HT1080 (cell line): ENCODE measurements at places on chromosomes 2 and 18.

- DNase-seq: no peak
Measured at GRCh38 chr2:46845542-46846486, 69.8 kb downstream of the MCFD2 start.

- DNase-seq: no peak
Measured at GRCh38 chr2:238861766-238862315, 14.0 kb downstream of the TWIST2 start.

DNA sequence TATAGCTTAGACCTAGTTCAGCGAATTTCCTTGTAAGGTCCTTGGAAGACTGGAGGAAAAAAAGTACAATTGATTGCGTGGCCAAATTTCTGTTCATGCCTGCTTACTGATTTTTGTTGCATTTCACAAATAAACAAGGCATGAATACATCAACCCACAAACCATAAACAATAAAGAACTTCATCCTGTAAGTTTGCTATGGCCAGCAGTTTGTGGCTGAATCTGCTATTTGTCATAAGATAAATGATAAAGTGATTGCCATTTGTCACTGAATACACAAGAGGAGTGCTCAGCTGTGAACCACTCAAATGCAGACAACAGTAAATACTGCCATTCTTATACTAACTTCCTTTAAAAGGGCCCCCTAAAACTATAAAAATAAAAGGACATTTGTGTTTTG, 259.5 kb downstream of the CCDC178 start:
- no peak for DNase-seq

DNA sequence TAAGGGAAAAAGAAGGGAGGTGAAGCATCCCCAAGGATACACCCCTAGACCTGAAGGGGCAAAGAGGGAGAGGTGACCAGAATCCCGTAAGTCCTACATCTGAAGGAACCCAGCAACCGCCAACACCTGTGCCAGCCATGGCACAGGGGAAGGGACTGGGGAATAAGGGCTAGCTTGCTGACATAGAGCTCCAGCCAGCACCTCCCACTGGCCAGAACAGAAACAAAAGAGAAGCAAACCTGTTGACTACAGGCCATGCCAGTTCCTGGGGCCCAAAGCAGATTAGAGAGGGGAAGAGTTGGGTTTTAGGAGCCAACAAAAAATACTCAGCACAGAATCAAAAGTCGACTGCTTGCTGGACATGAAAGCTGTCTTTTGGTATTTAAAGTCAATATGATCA, 244.6 kb downstream of the SUCLG1 start:
- no peak for DNase-seq

- DNase-seq: no peak
Measured at GRCh38 chr18:22001912-22002487, 167.4 kb upstream of the GATA6 start.

GRCh38 chr2:130806370-130806769, 30.3 kb upstream of the ARHGEF4 start:
- no peak for DNase-seq

DNA sequence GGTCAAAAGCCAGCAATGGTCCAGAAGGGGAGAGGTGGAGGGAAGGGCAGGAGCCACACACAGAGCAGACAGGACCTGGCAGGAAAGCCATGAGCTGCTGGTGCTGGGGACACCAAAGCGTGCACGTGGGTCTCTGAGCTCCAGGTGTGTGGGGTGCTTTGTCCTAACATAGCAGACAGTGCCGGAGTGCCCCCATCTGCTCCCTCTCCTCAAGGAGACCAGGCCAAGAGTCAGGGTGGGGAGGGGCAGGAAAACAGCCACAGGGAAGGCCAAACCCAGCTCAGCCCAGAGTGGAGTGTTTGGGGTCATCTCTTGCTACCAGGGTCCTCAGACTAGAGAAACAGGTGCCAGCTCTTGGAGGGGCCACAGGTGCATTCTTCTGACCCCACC, 4.2 kb upstream of the GPC1 start:
- no peak for DNase-seq

- no peak for DNase-seq
Measured at GRCh38 chr2:182887753-182888415, 21.4 kb upstream of the FRZB start.

- peak; percentile 48 for DNase-seq
Measured at GRCh38 chr18:5463390-5463789, 80.4 kb downstream of the EPB41L3 start.

DNA sequence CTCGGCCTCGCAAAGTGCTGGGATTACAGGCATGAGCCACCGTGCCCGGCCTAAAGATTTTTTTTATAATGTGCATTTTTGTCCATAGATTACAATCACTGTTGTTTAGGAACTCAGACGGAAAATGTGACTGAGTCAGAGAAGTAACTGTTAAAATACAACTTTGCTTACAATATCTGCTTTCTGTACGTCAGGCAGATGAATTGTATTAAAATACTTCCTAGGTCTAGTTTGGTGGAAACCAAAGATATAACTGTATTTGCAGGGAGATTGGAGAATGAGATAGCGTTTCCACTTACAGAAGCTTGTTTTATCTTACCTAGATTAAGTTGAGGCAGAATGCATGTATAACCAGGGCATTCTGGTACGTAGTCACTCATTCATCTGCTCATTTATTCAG, 36.7 kb downstream of the ASAP2 start:
- no peak for DNase-seq

DNA sequence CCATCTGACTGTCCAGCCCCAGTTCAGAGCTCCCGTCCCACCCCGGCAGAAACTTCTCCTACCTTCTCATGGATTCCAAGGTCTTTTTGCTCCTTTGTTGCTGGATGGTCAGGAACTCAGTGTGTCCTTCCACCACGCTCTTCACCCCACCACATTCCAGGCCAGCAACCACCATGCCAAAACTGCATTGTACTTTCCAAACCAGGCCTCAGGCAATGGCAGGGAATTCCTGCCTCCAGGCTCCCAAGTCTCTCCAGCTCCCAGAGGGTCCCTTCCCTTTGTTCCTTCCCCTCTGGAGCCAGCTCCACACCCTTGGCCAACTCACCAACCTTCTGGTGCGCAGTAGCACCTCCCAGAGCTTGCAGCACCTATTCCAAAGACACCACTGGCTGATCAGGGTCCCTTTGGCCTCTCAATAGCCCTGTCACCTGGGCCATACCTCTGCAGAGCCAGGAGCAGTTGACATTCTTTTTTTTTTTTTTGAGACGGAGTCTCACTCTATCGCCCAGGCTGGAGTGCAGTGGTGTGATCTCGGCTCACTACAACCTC, 8.1 kb downstream of the CHMP1B start:
- DNase-seq: peak; percentile 17

- DNase-seq: no peak
Measured at GRCh38 chr2:215430528-215431187, 5.2 kb downstream of the FN1 start.

- DNase-seq: no peak
Measured at GRCh38 chr2:56473524-56473923, 289.7 kb downstream of the CCDC85A start.

DNA sequence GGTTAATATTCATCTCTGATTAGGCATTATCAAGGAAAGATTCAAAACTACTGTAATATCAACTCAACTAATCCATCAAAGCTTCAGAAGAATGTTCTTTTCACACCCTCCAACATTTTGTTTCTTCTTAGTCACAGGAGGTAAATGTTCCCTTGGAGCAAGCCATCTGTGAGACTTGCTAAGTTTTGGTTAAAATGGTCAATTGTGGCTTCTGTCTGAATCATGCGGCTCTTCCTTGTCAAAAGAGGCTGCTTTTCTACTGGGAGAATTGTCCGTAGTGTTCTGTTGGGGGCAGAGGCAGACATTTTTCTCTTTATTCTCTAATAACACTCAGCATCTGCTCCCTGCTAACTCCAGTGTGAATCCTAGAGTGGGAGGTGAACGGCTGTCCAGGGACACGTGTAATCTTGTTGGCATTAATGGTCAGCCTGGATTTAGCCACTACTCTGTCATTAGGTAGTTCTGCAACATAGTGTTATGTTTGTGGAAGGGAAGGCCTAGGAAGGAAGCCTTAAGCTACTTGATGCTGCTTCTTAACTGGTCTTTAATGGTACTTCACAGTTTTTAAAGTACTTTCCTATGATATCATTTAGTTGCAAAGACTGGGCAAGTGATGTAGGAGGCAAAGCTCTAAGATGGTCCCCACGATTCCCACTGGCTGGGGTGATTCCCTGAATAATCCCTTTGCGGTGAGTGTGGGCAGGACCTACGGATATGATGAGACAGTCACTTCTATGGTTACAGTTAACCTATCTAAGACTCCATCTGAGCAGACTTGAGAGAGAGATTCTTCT, 22.6 kb upstream of the FAP start:
- no peak for DNase-seq

GRCh38 chr2:98759338-98759737, 28.4 kb upstream of the MGAT4A start:
- no peak for DNase-seq

DNA sequence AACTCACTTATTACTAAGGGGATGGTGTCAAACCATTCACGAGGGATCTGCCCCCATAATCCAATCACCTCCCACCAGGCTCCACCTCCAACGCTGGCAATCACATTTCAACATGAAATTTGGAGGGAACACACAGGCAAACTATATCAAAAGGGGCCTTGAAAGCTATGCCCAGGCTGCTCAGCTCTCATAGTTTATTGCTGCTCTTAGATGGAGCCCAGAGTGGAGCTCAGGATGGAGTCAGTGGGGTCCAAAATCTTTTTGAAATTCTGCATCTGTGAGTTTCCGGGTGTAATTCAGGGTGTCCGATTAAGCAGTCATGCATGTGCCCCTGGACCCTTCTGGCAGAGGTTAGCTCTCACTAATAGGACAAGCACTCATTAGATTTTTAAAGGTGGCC, 24.3 kb downstream of the RHOB start:
- DNase-seq: no peak

DNA sequence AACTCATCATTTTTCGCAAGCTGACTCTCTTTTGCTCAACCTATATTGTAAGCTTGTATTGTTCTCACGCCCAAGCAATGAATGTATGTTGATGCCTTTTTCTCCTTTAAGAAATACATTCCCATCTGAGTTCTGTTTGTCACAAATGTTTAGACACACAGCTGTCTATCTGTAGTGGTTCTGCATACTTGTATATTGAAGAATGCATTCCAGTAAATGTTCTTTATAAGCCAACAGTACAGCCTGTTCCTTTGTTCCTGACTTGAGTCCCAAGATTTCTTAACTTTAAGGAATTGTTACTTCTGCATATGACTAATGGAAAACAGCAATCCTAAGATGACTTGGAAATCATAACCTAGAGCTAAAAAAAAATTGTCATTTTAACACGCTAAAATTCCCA, 849.1 kb upstream of the POU3F3 start:
- DNase-seq: no peak

- DNase-seq: no peak
Measured at GRCh38 chr2:226611196-226611943, 188.2 kb downstream of the IRS1 start.

DNA sequence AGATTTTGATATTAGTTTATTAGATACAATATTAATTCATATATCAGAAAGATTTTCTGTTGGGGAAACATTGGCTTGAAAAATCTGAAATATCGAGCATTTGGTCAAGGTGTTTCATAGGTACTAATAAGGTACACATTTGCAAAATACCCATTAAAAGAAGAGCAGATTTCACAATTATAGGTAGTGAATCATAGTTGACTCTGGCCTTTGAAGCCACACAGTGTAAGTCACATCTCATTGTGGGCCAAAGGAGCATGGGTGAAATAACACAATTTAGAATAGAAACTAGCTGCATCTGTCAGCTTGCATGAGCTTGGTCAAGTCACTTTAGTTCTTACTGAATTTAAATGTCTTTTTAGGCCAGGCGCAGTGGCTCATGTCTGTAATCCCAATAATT, 4.9 kb downstream of the KDM3A start:
- no peak for DNase-seq

- DNase-seq: no peak
Measured at GRCh38 chr2:237444071-237444470, 30.1 kb upstream of the COL6A3 start.

GRCh38 chr18:75862458-75862857, 435.0 kb upstream of the SMIM21 start:
- DNase-seq: no peak
